Skeletal muscle tissue (tissue), 5 donors: ENCODE measurements at places on chromosomes 11 and 22. TPM values are rescaled to one million over a fixed set of nuclear protein-coding genes. Genes with fewer than 3 reads are reported as not detected.

Gene FOSL1
- not detected for total RNA-seq

Gene ASCL2
- total RNA-seq, result not detected

Gene GNAZ
- total RNA-seq, result 2.1 TPM

Gene ZDHHC8
- 3.1 TPM for total RNA-seq

Gene SLC2A11
- total RNA-seq, result 2.1 TPM

Gene MARK2
- 6.8 TPM for total RNA-seq
